ENCODE measurements at places on chromosomes 13 and 19.
A peak's percentile ranks its signal among the peaks of the same experiment; 100 is the strongest.

GRCh38 chr13:69461397-69461796, 646.2 kb upstream of the ATXN8OS start:
- no peak for DNase-seq

DNA sequence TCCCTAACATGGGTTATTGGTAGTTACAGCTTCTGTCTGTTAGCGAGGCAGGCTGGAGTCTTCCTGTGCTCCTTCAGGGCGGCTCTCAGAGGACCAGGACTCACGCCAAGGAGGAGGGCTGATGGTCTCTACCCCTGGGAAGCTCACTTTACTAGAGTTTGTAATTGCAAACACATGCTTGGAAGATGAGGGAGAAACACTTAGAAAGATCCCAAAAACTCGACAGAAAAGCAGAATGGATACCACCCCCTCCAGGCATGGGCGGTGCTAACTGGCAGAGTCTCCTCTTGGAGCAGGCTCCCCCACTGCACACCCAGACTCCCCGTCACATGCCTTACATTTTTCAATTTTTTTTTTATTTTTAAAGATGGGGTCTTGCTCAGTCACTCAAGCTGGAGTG, 62.0 kb downstream of the PARP4 start:
- no peak for DNase-seq

GRCh38 chr19:19427944-19428343, 22.5 kb downstream of the GATAD2A start:
- DNase-seq: no peak

GRCh38 chr19:56842412-56842811, 1.9 kb upstream of the PEG3 start:
- no peak for DNase-seq

GRCh38 chr19:15540435-15540834, 32.1 kb downstream of the CYP4F22 start:
- no peak for DNase-seq

DNA sequence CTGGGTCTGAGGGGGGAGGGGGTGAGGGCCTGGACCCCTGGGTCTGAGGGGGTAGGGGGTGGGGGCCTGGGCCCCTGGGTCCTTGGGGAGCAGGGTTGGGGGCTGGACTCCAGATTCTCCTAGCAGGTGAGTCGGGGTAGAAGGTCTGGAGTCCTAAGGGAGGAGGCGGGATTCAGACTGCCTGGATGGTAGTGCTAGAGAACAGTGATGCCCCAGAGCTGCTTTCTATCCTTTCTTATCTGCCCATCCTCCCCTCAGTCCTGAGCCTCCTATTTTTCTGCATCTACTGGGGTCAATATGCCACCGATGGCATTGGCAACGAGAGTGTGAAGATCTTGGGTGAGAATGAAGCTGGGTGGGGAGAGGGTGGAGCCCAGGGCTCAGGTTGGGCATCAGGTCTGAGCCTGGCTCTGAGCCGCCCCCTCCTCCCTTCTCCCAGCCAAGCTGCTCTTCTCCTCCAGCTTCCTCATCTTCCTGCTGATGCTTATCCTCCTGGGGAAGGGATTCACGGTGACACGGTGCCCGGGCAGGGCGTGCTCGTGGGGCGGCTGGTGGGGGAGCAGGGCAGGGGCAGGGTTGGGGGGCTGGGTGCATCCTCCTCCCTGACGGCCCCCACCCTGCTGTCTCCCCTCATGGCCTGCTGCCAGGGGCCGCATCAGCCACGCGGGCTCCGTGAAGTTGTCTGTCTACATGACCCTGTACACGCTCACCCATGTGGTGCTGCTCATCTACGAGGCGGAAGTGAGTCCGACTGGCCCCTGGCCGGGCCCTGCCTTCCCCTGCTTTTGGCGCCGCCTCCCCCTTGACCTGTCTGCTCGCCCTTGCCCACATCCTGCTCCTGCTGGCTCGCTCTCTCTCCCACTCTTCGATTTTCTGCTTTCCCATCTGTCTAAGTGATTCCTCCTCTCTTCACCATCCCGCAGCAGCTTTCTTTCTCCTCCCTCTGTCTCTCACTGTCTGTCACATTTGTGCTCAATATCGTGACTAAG, 3.4 kb downstream of the TMEM145 start:
- DNase-seq: no peak

DNA sequence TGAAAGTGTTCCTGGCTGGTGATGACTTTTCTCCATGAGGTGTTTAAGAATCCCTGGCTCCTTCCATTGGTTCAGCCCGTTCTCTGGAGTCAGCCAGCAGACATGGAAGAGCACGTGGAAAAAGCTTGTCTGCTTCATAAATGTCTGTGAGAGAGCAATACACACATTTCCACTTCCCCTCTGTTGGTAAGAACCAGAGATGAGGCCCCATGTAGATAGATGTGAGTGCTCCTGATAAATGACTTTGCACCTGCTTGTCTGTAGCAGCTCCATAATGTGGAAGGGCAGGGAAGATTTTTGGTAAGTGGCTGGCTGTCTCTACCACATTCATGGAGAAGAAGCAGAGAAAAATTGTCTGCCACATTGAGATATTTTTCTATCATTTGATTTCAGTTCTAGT, 325.8 kb downstream of the LMO7 start:
- DNase-seq: no peak

- DNase-seq: no peak
These were observed 39.9 kb downstream of the ZNF611 start for GRCh38 chr19:52694921-52695320.

- no peak for DNase-seq
These were observed 30.6 kb downstream of the SERPINE3 start for GRCh38 chr13:51370116-51370515.

DNA sequence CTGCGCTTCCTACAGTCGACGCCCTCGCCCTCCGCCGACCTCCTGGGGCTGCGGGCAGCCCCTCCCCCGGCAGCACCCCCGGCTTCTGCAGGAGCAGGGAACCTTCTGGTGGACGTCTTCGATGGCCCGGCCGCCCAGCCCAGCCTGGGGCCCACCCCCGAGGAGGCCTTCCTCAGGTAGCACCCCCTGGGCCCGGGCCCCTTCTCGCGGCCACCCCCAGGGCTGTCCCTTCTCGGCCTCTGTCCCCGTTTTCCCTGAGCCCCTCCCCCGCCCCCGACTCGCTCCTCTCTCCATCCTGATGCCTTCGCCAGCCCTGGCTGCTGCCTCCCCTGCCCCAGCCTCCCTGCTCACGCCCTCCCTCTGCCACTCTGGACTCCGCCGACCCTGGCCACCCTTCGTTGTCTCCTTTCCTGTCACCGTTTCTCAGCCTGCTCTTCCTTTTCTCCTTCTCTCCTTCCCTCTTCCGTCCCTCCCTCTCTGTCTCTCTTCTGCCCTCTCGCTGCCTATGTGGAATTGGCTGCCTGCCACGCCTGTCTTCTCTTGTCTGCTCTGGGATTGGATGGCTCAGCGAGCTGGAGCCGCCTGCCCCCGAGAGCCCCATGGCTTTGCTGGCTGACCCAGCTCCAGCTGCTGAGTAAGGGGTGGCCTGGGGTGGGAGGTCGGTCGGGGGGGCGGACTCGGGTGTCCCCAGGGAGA, 11.0 kb downstream of the FUZ start:
- DNase-seq: no peak

DNA sequence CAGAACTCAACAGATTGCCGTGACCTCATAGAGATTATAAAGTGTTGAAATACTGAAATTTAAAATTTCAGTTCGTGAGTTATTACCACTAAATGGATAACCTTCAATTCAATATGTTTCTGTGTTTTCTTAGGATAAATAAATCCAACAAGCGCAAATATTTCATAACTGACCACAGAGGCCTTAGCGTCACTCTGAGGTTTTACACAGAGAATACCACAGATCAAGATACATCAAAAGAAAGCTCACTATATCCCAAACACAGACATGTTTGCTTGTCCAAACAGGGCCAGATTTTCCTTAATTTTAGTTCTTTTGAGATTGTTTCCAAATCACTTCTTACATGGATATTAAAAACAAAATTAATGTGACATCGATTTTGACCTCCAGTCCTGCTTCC, 235.8 kb downstream of the EFNB2 start:
- no peak for DNase-seq

- DNase-seq: no peak
These were observed 720 bp downstream of the FARP1 start for GRCh38 chr13:98143601-98144026.

- no peak for DNase-seq
These were observed 18.7 kb downstream of the PPP5C start for GRCh38 chr19:46365561-46365960.

DNA sequence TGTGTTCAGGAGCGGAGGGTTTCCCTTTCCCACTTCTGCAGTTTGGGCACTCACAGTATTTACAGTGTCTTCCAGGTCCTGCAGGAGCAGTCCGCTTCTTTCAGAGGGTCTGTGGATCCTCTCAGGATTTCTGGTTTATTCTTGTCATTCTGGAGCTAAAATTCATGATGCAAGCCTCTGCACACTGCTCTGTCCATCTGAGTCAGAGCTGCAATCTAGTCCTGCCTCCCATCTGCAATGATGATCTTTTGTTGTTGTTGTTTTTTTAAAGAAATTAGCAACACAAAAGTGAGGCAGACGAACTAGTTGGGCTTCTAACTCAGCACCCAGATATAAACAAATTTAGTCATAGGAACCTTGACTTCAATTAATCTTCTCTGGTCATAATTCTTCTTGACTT, 86.5 kb downstream of the DLEU7 start:
- DNase-seq: no peak

DNA sequence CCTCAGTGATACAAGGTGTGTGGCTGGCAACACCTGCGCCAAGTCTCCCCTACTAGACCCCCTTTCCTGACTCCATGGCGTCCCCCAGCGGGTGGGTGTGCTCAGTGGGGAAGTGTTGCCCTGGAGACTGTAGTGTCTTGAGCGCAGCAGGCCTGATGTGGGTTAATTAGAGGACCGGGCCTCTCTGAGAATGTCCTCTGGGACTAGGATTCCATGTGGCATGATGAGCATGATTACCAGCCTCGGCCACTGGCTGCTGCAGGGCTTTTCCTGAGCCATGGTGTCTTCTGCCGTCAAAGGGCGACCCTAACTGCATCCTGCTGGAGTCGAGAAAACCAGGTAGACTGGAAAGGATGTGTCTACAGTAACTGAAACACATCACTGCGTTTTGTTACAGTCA, 28.1 kb downstream of the MICOS13 start:
- no peak for DNase-seq

- peak; percentile 47 for DNase-seq
These were observed 22.8 kb upstream of the ZBTB7A start for GRCh38 chr19:4089400-4089908.

DNA sequence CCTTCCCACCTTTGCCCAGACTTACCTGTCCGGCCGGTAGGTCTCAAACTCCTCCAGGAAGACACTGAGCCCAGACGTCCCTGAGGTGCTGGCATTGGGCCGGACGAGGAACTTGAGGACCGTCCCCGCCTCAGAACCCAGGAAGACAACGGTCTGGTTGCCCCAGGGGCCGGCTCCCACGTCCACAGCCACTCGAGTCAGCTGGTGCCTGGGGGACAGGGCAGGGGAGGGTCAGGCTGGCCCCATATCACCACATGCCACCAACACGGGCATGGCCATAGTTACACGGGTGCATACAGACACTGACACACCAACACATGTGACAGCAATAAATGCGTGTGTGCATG, 8.4 kb upstream of the LRG1 start:
- no peak for DNase-seq
